ENCODE measurements at places on chromosomes 2 and 18.

- no peak for DNase-seq
Observed at GRCh38 chr2:239502430-239503186, 101.8 kb upstream of the HDAC4 start.

- DNase-seq: no peak
Observed at GRCh38 chr2:202541137-202541536, 93.6 kb upstream of the FAM117B start.

DNA sequence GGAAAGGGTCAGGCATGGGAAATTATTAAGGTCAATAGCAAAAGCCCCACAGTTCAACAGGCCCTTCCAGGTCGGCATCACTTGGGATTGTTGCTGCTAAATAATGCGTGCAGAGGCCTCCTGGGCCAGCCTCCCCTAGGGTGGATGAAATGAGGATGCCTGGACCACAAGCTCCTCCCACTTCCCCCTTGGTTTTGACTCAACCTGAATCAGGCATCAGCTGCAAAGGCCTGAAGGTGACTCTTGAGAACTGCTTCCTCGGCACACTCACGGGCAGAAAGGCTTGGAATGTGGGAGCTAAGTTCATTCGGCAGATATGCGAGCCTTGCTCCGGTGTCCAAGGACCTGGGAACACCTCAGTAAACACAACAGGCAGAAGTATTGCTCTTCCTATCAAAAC is 69.3 kb downstream of the MBP start:
- DNase-seq: no peak

GRCh38 chr2:127674241-127675209 is 805 bp downstream of the LIMS2 start:
- no peak for DNase-seq

GRCh38 chr18:28846958-28847357 is 670.0 kb upstream of the CDH2 start:
- no peak for DNase-seq

DNA sequence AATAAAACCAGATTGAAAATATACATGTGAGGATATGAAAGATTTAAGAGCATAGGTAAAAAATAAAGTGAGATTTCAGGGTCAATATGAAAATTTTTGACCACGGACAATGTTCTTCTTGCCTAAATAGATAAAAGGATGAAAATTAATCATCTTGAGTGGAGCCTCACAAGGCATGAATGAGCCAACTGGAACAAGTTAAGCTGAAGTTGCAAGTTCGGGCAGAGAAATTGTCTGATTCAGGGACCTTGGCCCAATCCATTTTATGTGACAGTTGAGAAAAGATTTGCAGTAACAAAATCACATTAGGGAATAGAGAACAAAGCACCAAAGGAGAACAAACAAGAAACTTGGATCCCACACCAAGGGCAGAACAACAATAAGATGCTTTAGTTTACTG is 305.3 kb downstream of the TMX3 start:
- DNase-seq: no peak

GRCh38 chr2:121771976-121772742 is 16.7 kb downstream of the TSN start:
- no peak for DNase-seq

DNA sequence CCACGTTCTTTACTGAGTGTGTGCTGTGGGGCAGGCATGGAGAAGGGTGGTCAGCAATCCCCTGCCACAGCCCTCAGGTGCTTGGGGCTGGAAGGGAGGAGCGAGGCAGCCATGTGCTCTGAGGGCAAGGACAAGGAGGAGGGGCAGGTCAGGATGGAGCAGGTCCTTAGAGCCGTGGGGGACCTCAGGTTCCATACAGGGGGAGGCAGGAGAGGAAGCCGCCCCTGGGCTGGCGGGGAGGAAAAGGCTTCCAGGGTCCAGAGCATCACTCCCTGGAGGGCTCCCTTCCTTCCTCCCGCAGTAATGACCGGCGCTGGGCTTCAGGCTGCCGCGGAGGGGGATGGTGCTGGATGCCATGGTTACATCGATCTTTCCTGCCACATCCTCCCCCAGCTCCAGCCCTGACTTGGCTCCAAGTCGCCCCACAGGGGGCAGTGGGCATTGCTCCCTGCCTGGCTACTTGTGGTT is 6.6 kb downstream of the GAREM2 start:
- DNase-seq: no peak

DNA sequence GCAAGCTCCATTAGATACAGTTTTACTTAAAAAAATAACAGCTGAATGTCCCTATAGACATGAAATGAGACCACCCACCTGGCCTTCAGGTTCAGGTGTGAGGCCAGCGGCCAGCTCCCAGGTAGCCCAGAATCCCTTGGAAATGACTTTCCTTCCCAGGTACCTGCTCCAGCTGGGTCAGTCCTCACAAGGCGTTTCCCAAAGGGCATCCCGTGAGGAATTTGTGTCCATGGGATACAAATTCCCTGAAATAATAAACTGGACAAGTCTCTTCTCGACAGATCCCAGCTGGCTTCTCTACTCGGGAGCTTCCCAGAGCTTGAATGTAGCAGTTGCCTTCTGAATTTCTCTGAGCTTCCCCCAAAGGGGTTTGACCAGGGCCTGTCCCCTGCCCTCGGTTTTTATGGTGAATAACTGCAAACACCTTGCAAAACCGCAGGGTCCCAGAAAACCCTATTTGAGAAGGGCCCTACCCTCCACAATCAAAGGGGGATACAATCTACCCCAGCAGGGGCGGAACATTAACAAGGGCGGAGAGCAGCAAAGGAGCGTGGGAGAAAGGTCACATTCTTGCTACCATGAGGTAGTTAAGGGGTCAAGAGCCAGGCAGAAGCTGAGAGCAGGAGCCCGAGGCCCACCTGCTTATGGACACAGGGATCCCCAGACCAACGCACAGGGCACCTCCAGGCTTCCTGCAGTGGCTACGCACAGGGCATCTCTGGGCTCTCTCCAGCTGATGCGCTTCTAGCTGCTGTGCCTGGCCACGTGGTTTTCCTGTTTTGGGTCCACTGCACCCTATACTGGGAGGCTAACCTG is 107.7 kb downstream of the HDAC4 start:
- DNase-seq: no peak
